ENCODE measurements at places on chromosomes 12 and 14.
A peak's percentile ranks its signal among the peaks of the same experiment; 100 is the strongest.

DNA sequence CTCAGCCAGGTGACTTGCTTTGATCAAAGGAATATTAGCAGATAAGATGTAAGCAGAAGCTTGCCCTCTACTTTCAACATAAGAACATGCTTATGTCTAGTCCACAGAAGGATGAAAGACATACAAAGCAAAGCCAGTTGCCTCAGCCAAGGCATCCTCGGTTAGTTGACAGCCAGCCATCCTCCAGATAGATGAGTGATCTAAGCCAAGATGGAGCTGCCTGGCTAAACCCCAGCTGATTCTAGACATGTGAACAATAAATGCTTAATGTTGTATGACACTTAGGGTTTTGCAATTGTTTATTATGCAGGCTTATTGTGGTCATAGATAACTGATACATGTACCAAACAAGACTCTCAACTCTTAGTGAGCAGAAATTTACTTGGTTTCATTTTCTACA, 157.6 kb upstream of the TMTC2 start:
- DNase-seq, result no peak

GRCh38 chr12:17652436-17652835, 437.6 kb downstream of the RERGL start:
- DNase-seq, result no peak

DNA sequence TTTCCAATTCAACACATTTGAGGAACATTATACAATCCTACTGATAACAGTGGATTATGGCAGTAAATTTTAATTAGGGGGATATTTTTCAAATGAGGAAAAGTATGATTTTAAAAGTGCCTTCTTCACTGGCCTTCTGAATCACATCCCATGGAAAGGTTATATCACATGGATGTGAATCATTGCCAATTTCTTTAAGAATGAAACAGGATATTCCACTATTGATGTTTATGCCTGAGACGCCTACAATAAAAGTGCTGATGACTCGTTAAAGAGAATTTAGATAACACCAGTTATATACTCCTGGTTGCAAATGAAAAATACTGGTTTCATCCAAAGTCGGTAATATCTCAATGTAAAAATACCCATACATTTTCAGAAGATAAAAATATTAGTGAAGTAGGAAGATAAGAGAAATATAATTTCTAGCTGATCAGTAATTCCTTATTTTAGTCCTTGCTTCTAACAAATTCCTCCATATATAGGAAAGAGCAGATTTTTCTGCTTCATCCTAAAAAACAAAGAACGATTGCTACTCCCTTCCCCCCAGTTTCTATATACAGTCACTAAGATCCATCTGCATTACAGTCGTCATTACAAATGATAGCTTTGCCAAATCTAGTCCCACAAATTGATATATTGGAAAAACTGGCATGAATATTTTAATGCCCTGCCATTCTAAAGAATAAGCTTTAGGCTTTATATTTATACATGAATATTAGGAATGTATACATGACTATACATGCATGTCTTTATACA, 139.5 kb upstream of the SOX5 start:
- DNase-seq, result no peak

DNA sequence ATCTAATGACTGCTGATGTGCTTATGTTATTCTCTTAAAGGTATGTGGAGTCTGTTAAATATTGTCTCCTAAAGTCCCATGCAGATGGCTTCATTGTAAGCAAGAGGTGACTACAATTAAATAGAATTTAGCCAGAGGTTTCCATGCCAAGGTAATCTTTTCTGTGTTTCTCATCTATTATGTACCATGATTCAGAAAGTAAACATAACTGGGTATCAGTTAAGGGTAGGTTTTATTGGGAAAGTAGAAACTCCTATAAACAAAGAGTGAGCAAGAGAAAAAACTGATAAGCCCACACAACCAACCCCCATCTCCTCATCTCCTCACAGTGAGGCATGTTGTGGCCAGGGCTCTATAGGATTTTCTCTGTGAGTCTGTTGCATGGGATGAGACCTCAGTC, 611.7 kb downstream of the SNAPC1 start:
- no peak for DNase-seq

DNA sequence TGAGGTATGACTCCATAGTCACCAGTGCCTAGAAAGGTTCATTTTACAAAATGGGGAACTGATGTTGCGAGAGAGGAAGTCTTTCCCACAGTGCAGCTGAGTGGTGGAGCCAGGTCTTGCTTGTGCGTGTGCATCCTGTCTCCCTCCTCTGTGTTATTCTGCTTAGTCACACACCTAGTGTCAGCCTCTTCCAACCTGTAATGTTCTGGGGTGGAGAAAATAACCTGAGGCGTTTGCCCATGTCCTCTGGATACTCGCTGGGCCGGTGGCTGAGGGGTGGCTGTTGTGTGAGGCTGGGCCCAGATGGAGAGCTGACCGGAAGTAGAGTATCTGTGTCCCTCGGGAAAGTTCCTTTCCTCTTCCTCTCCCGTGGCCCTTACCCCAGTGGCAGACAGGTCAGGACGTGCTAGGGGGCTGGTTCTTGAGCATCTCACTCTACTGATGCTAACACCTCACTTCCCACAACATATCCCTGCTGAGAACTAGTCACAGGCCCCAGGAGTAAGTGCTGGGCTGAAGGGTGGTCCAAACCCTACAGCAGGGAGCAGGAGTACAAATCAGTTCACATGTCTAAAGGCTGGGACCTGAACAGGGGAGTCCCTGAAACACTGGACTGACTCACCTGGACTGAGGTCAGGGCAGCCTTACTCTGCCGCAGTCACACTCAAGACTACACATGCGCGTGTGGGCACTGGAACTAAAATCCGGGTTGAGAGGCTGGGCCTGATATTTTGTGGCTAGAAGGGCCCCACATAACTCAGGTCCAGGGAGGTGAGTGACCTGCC, 7.0 kb downstream of the MLF2 start:
- no peak for DNase-seq

DNA sequence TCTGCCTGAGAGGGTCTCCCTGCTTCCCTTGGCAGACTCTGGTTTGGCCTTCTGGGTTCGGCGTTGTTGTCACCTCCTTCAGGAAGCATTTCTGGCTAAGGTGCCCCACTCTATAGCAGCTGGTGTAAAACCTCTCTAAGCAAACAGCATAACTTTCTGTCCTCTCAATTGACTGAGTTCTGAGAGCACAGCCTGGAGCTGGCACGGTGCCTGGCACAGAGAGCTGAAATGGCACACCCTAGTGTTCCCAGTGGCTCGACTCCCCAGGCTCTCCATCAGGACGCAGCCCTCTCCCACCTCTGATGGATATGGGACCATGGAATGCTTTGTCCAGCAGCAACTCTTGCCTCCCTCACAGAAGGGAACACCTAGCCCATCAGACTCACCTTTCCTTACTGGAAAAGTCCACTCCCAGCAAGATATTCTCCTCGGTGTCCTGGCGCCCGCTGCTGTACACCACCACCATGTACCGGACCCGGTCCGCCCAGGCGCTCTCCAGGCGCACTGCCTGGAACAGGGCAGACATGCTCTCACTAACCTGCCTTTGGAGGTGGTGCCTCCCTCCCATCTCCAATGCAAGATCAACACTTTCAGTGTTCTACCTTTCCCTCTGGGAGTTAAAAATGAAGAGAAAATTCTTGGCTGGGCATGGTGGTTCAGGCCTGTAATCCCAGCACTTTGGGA, 40.6 kb downstream of the SSH1 start:
- no peak for DNase-seq

GRCh38 chr12:85872497-85873091, 1.5 kb upstream of the NTS start:
- no peak for DNase-seq

DNA sequence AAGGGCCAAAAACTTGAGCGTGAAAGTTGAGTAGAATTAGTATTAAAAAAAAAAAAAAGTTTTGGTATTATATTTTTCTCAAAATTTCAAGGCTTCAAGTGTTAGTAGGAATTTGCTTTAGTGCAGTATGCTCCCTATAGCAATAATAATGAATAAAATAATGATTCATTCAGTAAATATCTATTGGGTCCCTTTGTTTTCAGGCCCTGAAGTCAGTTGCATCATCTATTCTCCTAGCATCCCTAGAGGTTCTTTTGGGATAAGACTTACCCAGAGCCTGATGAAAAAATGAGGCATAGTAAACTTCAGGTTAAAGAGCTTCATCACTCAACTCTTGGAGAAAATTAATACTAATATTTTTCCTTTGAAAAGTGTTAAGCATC, 1.1 kb downstream of the KMT5A start:
- no peak for DNase-seq

DNA sequence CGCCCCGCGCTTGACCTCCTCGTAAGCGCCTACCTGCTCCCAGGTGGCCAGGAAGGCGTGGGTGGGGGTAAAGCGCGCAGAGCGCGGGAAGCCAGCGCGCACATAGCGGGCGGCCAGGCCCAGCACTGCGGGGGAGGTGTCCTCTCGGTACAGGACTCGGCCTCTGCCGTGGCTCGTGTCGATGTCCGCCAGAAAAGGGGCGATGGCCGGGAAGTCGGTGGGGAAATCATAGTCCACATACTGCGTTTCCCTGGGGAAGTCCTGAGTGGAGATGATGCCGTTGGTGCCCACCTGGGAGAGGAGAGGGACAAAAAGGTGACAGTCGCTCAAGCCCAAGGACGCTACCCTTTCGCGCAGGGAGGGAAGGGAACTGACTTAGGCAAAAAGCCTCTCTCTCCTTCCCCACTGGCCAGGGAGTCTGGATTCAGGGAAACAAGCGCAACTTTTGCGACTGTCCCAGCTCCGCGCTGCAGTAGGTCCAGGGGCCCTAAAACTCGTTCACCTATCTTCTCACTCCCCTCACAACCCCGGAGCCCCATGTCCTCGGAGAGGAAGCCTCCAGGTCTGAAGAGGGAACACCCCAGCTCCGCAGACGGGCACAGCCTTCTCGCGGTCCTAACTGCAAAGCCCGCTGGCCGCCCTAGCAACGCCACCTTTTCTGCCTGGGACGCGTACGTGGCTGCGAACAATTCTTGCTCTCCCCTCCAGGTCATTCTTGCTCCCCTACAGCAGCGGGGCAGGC, 815 bp downstream of the NID2 start:
- no peak for DNase-seq

DNA sequence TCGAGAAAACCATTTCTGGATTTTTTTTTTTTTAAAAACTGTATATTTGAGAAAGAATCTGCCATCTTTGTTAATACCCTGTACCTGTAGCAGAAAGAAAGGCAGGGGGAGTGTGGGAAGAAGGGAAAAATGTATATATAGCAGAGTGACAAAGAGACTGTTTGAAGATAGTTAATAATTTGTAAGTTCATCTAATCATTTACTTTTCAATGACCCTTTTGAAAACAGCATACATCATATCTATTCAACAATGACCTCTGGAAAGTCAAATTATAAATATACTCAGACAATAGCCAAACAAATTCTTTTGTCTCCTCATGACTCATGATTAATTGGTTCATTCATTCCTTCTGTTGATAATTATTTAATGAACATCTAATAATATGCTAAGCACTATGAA, 10.9 kb upstream of the CPM start:
- no peak for DNase-seq

GRCh38 chr12:41605545-41606305, 417.6 kb downstream of the PDZRN4 start:
- no peak for DNase-seq

DNA sequence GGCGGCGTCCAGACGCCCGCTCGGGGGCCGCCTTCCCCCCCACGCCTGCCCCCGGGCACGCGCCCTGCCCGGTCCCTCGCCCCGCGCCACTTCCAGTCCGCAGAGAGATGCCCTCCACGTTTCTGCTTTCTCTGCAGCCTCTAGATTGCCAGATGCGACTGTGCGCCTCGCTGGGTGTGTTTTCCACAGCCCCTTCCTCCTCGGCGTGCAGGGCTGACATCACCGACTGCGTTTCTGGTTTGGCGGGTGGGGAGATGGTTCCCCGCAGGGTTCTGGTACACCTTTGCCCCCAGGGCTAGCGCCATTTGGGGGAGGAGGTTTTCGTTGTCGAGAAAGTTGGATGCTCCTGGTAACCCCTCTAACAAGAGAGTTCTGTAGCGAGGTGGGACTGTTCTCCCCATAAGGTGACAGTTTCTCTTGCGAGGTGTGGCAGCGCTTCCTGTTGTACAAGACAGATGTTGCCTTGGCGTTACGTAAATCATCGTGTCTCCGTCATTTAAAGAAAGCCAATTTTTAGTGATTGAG, 1.5 kb downstream of the CALM1 start:
- peak; percentile 58 for DNase-seq

DNA sequence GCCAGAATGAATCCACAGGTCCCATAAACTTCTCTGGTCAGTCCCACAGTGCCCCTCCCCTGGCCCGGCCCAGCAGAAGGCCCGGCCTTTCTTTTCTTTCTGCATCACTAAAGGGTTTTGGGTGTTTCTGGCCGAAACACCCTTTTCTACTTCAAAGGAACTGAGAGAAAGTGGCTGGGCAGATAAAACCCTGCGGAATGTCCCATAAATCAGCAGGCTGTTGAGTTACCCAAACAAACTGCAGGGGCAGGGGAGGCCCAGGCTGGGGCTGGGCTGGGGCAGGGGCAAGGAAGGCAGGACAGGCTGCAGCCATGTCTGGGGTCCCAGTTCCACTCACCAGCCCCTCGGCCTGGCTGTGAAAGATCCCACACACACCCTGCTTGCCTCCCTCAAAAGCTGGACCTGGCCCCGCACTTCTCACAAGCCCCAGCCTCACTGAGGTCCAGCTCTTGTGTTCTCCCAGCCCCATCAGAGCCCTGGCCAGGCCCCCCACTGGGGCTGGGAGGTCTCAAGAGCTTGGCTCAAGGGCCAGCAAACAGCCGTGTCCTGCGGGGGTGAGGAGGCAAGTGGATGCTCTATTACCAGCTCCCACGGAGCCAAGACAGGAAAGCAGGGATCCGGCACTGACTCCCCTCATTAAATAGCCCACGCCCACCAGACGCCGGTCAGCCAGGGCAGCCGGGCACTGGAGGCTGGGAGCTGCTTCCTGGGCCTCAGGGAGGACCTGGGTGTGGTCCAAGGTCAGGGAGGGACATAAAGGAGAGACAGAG, 41.9 kb downstream of the CCNK start:
- no peak for DNase-seq

GRCh38 chr12:42585841-42586216, 3.7 kb downstream of the PRICKLE1 start:
- DNase-seq, result no peak

DNA sequence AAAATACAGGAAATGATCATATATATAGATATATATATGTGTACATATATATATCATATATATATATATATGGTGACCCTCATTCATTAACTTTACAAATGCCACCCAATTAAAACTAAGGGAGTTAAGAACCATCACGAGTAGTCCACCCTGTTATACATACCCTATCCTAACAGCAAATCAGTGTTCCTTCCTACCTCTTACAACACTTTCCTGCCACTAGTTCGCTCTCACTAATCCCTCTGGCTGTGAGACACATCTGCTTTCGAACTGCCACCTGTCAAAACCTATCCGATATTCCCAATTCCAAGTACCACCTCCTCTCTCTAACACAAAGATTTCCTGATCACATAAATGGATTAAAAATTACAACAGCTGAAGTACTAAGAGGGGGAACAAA, 100.5 kb downstream of the EEA1 start:
- no peak for DNase-seq

GRCh38 chr14:80188571-80188970, 22.7 kb downstream of the DIO2 start:
- no peak for DNase-seq
